ENCODE measurements at places on chromosomes 7 and 10.

DNA sequence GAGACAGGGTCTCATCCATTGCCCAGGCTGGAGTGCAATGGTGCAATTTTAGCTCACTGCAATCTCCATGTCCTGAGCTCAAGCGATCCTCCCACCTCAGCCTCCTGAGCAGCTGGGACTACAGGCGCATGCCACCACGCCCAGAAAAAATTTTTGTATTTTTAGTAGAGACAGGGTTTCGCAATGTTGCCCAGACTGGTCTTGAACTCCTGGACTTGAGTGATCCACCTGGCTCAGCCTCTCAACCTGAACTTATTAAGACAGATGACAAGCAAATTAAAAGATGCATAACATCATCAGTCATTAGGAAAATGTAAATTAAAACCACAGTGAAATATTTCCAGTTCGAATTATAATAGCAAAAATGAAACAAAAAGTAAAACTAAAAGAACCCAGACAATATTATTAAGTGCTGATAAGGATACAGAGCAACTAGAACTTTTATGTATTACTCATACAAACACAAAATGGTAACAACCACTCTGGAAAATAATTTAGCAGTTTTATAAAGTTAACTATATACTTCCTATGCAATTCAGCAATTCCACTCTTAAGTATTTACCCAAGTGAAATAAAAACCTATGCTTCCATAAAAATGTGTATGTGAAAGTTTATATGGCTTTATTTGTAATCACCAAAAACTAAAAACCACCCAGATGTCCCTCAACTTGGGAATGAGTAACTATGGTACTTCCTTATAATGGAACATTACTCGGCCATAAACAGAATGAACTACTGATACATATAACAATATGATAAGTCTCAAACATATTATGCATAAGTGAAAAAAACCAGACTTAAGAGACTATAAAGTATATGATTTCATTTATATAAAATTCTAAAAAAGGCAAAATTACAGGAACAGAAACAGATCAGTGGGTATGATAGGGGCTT is 15.3 kb downstream of the ZFAND4 start:
- no peak for DNase-seq

- DNase-seq, result no peak
Observed at GRCh38 chr10:100008142-100008522, 1.6 kb downstream of the DNMBP start.

DNA sequence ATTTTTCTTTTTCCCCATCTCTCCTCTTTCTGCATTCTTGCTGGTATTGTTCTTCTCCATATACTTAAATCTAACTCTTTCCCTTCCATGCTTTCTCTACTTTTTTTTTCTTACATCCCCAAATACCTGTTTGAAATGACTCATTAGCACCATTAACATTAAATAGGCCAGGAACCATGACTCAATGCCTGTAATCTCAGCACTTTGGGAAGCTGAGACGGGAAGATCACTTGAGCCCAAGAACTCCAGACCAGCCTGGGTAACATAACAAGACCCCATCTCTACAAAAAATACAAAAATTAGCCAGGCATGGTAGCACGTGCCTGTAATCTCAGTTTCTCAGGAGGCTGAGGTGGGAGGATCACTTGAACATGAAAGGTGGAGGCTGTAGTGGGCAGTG is 1026.8 kb downstream of the GATA3 start:
- no peak for DNase-seq

DNA sequence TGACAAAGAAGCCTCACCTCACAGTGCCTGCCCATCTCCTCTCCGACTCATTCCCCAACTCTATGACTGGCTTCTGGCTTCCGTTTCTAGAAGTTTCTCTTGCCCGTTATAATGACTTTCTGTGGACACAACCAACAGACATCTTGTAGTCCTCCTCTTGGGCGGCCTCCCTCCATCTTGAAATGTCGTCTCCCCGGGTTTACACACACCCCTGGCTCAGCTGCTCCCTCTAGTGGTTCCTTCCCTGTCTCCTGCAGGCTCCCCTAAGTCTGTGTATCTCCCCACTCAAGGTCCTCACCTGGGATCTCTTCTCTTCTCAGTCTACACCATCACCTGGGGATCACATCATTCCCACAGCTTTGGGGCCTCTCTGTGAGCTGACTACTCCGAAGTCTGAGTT is 123.4 kb upstream of the NEBL start:
- DNase-seq, result no peak

GRCh38 chr7:87420173-87420572 is 55.3 kb downstream of the ABCB4 start:
- DNase-seq, result no peak

DNA sequence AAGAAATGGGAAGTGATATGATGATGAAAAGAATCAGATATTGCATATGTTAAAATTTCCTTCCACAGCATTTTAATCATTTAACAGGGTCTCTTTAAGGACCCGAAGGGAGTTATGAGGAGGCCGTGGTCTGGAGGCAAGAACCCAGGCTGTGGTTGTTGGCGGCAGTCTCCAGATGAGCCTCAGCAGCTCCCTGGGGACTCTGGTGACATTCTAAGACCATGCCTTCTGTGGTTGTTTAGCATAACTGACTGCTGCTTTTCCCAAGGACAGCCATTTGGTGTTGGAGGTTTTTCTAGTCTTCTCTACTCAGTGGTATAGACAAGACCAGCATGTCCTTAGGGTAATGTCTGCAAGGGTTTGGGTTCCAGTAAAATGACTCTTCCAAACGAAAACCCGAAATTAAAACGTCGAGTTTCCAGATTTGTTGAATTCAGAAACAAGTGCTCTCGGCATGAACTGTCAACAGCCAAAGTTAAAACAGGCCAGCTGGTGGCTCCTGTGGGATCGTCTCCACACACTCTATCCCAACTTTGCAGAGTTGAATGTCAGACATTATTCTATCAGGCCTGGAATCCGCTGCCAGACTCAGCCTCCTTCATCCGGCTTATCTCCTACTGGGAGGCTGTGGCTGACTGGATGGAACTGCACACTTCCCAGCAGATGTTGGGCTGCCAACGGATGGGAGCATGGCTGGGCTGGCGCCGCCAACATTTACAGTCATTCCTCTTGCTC is 183.1 kb downstream of the TAX1BP1 start:
- DNase-seq, result no peak

GRCh38 chr7:92226981-92227380 is 18.7 kb downstream of the KRIT1 start:
- DNase-seq, result no peak

GRCh38 chr10:112904000-112904399 is 46.0 kb upstream of the TCF7L2 start:
- DNase-seq, result no peak

GRCh38 chr7:107993891-107994291 is 9.1 kb downstream of the LAMB1 start:
- no peak for DNase-seq

- DNase-seq, result no peak
Observed at GRCh38 chr7:68306692-68307107, 1291.6 kb upstream of the AUTS2 start.

DNA sequence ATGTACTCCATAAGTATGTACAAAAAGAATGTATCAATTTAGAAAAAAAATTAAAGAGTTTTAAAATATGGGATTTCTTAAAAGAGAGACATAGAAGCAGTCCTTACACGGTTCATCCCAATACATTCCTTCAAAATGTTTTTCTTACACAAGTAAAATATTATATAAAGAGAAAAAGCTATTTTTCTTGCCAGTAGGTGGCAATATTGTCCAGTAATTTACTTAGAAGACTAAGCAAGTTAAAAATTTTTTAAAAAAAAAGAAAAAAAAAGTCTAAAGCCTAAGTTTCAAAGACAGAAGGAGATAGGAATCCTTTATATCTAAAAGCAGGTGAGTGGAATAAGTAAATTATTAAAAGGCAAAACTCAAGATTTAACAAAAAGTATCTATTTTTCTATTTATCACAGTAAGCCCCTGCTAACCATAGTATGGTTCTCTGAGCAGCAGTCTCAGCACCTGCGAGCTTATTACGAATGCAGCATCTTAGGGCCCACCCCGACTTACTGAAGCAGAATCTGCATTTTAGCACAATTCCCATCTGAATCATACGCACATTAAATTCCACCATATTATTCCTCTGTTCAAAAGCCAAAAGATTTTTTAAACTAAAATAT is 240.6 kb downstream of the DGKI start:
- no peak for DNase-seq

GRCh38 chr7:105210721-105211205 is 178.0 kb downstream of the SRPK2 start:
- DNase-seq, result no peak

- DNase-seq, result no peak
Observed at GRCh38 chr10:52523696-52524095, 209.6 kb downstream of the DKK1 start.

GRCh38 chr7:84682543-84682942 is 488.0 kb upstream of the SEMA3A start:
- no peak for DNase-seq

GRCh38 chr7:111802194-111802772 is 240.0 kb upstream of the IMMP2L start:
- no peak for DNase-seq

- DNase-seq, result no peak
Observed at GRCh38 chr10:120736377-120736776, 114.8 kb upstream of the WDR11 start.

- DNase-seq, result no peak
Observed at GRCh38 chr10:47309408-47310089, 9.6 kb downstream of the GDF10 start.

- DNase-seq, result no peak
Observed at GRCh38 chr10:110324201-110324804, 19.6 kb upstream of the SMNDC1 start.

DNA sequence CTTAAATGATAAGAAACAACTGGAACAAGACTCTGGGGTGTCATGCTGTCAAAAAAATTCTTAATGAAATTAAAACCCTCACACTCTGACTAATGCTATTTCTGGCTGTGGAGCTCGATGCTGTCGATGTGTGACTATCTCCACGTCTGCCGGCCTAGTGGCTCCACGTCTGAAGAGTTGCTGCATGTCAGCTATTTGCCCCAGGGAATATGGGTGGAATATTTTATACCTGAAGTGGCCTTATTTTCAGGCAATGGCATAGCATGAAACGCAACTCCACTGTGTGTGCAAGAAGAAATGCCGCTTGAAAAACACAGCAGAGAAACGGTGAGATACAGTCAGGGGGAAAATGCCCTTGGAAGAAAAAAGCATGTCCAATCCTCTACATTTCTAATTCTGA is 50.9 kb upstream of the MGMT start:
- no peak for DNase-seq

- DNase-seq, result no peak
Observed at GRCh38 chr10:71255808-71256660, 43.7 kb downstream of the UNC5B start.

GRCh38 chr10:88522715-88523114 is 60.4 kb downstream of the RNLS start:
- DNase-seq, result no peak

All from stimulated activated CD8-positive, alpha-beta memory T cell treated with anti-CD3 and anti-CD28 coated beads, Interleukin-2, amount 100 ng/mL, for 1 hour (primary cell).